Activated CD8-positive, alpha-beta memory T cell treated with anti-CD3 and anti-CD28 coated beads for 1 hour (primary cell): ENCODE measurements at places on chromosomes 7 and 10.

GRCh38 chr10:102122450-102122849 is 2.3 kb upstream of the LDB1 start:
- no peak for DNase-seq

DNA sequence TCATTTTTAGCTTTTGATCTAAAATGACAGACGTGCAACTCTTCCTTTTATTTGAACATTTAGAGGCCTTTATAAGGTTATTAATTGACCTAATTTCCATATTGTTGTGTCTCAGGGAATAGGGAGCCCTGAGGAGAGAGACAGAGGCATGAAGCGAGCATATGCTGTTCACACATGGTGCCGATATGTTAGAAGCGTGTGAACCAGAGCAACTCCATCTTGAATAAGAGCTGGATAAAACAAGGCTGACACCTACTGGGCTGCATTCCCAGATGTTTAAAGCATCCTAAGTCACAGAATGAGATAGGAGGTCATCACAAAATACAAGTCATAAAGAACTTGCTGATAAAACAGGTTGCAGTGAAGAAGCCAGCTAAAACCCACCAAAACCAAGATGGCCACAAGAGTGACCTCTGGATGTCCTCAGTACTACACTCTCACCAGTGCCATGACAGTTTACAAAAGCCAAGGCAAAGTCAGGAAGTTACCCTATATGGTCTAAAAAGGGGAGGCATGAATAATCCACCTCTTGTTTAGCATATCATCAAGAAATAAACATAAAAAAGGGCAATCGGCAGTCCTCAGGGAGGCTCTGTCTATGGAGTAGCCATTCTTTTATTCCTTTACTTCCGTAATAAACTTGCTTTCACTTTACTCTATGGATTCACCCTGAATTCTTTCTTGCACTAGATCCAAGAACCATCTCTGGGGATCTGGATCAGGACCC is 80.1 kb downstream of the SEC61G start:
- no peak for DNase-seq

GRCh38 chr10:25308278-25308677 is 133.5 kb downstream of the GPR158 start:
- no peak for DNase-seq

DNA sequence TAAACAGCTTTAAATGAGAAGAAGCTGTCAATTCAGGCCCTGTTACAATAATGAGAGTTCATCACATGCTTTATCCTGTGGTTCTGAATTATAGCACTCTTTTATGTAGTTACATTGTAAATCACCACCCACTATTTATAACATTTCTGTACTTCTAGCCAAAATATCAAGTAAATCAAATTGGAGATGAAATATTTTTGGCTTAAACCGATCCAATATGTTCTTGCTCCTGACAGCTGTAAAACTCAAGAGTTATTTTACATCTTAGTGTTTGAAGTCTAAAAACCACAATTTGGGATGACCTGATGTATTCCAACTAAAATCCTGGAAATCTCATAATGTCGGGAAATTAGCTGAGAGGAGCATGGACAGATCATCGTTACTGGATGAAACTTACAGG is 371.2 kb upstream of the LRRN3 start:
- no peak for DNase-seq

DNA sequence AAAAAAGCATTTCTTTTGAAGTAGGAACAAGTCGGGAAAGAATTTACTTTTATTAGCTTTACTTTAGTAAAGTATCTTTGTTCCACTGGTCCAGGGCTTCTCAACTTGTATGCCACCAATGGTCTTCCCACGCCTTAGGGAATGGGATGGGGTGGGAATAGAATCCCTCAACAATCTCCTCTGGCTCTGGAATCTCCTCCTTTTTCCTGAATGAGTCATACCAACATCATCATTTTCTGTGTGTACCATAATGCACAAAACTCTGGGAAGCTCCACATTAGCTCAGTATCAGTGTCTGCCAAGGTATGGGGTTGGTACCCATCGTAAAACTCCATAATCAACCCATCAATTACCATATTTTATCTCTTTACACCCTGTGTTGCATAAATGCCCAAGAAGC is 159.4 kb upstream of the BMPER start:
- DNase-seq = no peak

DNA sequence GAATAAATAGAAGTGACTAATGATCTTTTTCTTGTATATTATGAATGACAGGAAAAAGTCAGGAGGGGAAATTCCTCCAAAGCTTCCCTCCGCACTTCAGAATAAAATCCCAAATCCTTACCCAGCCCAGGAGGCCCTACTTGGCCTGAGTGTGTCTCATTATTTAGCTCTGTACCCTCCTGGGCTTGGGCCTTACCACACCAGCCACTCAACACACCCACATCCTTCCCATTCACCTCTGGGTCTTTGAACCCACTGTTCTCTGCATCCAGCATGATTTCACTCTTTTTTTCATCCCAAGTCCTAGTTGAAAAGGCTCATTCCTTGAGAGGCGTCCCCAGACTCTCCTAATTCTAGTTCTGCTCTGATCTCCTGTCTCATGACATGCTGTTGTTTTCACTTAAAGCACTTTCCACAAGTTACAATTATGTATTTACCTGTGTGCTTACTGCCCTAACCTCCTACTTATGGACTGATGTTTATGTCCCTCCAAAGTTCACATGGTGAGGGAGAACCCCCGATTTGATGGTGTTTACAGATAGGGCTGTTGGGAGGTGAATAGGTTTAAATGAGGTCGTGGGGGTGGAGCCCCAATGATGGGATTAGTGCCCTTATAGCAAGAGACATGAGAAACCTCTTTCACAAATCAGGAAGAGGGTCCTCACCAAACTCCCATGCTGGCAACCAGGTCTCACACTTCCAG is 6.4 kb downstream of the NOD1 start:
- DNase-seq = no peak

GRCh38 chr10:124732931-124733570 is 11.1 kb downstream of the FAM53B start:
- DNase-seq = no peak

DNA sequence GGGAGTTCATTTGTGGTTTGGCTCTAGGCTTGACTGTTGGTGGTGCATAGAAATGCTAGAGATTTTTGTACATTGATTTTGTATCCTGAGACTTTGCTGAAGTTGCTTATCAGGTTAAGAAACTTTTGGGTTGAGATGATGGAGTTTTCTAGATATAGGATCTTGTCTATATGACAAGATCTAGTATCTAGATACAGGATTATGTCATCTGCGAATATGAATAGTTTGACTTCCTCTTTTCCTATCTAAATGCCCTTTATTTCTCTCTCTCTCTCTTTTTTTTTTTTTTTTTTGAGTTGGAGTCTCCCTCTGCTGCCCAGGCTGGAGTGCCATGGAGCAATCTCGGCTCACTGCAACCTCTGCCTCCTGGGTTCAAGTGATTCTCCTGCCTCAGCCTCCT is 62.9 kb downstream of the MGAM2 start:
- DNase-seq = no peak

GRCh38 chr7:15681186-15681585 is 5.3 kb downstream of the MEOX2 start:
- DNase-seq = no peak

- DNase-seq = no peak
Observed at GRCh38 chr7:47950714-47951113, 2.4 kb upstream of the PKD1L1 start.

DNA sequence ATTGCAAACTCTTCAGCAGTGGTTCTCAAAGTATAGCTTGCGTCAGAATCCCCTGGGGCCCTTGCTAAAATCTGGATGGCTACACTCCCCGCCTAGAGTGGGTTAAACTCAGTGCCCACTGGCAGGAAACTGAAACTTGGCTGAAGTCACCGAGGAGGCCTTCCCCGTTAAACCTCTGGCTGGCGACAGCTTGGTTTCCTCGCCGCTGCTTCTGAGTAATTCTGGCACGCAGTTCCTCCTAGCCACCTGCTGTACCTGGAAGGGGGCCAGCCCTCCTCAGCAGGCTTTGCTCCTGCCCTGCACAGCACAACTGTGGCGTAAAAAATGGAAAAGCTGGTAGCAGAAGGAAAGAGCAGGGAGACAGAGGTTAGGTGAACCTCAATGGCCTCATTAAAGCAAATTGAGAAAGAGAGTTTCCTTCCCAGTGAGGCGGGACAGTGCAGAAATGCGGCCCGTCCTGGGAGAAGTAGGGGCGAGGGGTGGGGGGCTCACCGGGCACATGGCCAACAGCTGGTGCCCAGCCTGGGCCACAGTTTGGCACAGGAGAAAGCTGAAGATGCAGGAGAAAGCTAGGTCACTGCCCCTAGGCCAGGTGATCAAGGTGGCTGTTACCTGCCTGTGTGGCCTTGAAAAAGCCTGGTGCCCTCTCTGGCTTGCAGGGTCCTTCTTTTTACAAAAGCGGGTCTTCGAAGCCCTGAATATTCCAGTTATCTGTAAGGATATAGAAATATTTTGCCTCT is 46.6 kb downstream of the ALOX5 start:
- peak; percentile 28 for DNase-seq

DNA sequence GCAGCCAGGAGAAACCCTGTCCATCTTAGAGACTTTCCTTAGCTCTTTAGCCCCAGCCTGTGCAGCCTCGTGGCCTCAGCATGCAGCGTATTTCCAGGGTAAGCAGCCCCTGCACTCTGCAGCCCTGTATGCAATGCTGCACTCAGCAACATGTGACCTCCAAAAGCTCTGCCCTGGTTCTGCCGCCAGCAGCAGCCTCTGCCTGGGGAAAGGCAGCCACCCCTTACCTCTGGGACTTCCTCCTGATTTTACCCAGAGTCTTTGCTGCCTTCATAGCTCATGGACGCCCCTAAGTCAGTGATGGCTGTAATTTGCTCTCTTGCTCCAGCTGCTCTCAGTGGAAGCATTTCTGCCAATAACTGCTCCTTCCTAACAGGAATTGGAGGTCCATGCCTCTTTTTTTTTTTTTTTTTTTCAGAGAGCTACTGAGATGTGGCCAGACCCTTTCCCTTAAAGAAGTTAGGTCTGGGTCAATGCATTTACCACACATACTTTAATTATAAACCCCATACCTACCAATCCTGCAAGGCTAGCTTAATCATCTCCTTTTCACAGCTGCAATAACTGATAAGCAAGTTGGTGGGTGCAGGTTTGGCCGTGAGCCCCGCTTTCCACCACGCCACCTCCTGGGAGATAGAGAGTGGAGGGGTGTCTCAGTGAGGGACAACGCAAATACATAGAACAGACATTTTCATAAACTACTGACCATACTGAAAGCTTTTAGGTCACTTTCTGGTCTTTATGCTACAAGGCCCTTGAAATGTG is 71.7 kb downstream of the RAMP3 start:
- DNase-seq = no peak

DNA sequence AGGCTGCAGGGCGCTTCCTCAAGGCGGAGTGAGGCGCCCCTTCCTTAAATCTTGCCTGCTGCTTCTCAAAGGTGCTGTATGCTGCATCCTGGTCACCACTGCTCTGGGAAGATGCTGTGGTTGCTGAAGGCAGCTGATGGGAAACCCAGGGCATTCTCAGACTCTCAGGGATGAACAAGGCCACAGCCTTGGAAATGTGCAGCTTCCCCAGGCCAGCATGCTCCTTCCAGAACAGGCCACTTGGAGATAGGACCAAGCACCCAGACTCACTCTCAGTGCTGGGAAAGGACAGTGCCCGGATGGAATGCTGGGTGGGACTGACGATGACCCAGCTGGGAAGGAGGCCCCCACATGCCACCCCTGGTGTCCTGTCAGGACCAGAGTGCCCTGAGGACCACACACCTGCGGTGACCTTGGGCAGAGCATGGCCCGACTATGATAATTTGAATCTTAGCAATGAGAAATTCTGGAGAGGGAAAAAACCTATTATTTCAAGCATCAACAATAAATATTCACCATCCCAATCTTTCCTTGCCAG is 235.5 kb downstream of the TNS3 start:
- DNase-seq = no peak

- DNase-seq = no peak
Observed at GRCh38 chr7:30549931-30550493, 44.7 kb upstream of the GARS1 start.

GRCh38 chr10:56449770-56450169 is 88.7 kb upstream of the ZWINT start:
- DNase-seq = no peak

DNA sequence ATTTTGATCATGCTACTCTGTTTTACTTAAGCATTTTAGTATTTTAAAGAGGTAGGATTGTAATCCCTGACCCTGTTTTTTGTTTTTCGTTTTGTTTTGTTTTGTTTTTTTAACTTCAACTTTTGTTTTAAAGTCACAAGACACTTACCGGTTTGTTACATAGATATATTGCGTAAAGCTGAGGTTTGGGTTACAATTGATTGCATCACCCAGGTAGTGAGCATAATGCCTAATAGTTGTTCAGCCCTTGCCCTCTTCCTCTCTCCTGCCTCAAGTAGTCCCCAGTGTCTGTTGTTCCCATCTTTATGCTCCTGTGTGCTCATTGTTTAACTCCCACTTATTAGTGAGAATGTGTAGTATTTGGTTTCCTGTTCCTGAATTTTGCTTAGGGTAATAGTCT is 93.1 kb upstream of the TEX47 start:
- DNase-seq = no peak

DNA sequence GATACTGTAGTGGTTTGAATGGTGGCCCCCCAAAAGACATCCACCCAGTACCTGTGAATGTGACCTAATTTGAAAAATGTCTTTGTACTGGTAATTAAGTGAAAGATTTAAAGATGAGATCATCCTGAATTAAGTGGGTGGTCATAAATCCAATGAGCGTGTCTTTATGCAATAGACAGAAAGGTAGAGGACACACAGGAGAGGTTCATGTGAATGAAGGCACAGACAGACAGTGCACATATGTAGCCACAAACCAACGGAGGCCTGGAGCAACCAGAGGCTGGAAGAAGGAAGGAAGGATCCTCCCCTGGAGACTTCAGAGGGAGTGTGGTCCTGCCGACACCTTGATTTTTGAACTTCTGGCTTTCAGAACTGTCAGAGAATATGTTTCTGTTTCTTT is 160.3 kb downstream of the CNTNAP2 start:
- no peak for DNase-seq

GRCh38 chr7:47786557-47787248 is 161.6 kb downstream of the PKD1L1 start:
- no peak for DNase-seq

DNA sequence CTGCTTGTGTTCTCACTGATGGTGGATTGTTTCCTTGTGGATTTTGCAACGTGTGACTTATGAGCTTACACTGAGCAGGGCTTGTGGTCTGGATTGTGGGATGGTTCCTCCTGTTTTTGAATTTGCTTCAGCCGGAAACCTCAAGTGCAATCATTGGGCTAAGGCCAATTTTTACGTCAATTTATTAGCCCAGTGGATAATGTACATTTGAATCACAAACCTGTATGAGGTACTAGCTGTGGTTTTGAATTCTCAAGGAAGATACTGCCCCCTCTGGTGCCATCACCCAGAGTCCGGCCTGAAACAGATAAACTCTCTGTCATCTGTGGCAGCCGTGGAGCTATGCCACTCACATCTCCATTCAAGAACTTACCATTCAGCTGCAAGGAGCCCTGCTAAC is 7.3 kb upstream of the ZNF777 start:
- DNase-seq = no peak

- no peak for DNase-seq
Observed at GRCh38 chr7:53609185-53609584, 573.8 kb downstream of the POM121L12 start.
